ENCODE measurements at places on chromosomes 4 and X.

GRCh38 chrX:13283512-13283911 is 36.3 kb downstream of the ATXN3L start:
- DNase-seq, result no peak

DNA sequence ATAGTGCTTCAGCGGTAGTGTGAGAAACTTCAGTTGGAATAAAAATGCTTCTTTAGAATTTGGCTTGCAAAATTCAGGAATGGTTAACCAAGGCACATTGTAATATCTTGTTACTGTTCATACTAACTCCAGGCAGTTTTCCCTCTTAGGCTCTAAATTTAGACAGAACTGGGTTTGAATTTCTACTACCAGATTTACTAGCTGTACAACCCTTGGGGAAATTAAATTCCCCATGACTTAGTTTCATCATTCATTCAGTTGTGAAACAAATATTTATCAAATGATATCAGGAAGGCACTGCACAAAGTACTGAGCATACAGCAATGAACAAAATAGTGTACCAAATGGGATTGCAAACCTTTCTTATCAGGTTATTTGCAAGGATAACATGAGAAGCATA is 135.0 kb upstream of the IL15 start:
- DNase-seq, result no peak

DNA sequence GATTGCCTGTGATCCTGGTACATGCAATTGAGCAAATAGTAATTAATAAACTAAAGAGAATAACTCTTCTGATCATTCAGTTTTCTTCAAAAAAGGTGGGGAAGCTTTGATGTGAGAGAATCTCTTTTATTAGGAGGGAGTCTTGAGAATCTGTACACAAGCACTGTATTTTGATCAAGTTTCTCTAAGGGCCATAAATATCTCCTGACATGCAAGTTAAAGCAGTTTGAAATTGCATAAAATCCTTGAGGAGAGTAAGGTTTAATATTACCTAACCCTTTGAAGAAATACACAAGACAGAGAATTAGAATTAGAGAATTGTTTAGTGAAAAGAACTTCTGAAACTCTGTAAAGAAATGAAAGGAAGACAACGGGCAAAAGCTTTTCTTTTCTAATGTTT is 326.9 kb downstream of the FAT4 start:
- DNase-seq, result no peak

DNA sequence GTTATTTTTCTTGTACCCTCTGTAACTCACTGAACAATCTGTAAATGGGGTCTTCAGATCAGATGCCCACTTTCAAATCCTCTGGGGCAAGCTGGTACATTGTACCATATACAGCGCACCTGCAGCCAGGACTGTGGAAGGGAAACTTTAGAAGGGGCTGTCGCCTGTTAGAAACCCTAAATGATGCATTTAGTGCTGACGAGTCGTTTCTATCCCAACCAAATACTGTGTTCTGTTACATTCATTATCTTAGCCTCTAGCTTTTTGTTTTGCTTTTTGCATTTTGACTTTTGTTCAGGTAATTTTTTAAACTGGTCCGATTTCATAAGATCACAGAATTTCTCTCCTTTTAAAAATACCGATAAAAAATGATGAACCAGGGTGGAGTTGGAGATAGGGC is 66.4 kb upstream of the AGA start:
- DNase-seq, result no peak

- DNase-seq, result no peak
Observed at GRCh38 chr4:177485528-177485927, 43.3 kb upstream of the AGA start.

- DNase-seq, result no peak
Observed at GRCh38 chrX:22481436-22481835, 208.7 kb downstream of the CBLL2 start.

DNA sequence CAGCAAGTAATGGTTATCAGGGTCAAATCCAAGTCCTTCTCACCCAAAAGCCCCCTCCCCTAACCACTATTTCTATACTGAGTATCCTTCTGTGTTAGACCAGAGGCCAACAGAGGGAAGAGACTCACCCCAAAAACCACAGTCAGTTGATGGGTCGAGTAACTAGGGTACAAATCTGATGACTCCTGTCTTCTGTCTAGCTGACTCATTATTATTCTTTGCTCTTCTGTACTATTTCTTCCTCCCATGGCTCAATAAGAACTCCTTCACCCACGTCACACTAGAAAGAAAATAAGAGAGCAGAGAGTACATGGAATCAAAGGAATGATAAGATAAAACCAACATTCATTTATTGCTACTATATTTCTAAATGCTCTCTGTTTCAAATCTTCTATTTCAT is 2.0 kb downstream of the RAB40A start:
- no peak for DNase-seq

- DNase-seq, result no peak
Observed at GRCh38 chr4:174538123-174538875, 16.0 kb upstream of the HPGD start.

- DNase-seq, result no peak
Observed at GRCh38 chrX:94551831-94552230, 877.8 kb downstream of the FAM133A start.

- no peak for DNase-seq
Observed at GRCh38 chr4:174742561-174742960, 86.5 kb downstream of the GLRA3 start.

- no peak for DNase-seq
Observed at GRCh38 chr4:8345946-8346814, 76.6 kb downstream of the HTRA3 start.
